ENCODE measurements at places on chromosomes 5 and 9. TPM values are rescaled to one million over a fixed set of nuclear protein-coding genes. Genes with fewer than 3 reads are reported as not detected.
A peak's percentile ranks its signal among the peaks of the same experiment; 100 is the strongest.

- no peak for DNase-seq
Measured at GRCh38 chr5:67283275-67283987, 86.8 kb upstream of the CD180 start.

TERT gene
- not detected for total RNA-seq

GRCh38 chr5:169946743-169947295 is 33.5 kb downstream of the INSYN2B start:
- no peak for DNase-seq

DNA sequence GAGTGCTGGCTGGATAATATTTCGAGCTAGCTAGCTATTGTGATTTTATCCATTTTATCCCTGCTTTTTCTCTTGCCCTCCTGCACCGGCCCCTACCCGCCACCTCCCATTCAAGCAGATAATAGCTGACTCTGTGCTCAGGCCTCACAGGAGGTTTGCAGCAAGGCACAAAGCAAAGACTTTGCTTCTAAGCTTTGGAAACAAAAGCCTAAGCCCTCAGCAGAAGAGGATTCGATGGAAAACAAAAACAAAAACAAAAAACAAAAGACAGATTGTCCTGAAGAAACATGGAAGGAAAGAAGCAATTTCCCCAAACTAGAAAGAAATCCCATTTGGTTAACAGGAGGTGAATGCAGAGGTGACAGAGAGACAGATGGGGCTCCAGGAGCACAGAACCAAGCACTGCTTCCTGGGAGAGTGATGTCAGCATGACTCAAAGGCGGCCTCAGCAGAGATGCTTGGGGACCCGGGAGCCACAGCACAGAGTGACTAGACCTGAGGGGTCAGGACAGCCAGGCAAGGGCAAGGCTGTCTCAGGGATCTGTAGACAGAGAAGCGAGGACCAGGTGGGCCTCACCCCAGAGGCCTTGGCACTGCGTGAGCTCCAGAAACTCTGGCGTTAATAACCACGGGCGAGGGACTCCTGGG is 28.4 kb downstream of the MTX3 start:
- DNase-seq = no peak

GRCh38 chr9:73023025-73023541 is 70.2 kb upstream of the ALDH1A1 start:
- DNase-seq = peak; percentile 82

- DNase-seq = no peak
Measured at GRCh38 chr5:154901276-154901675, 36.7 kb downstream of the GEMIN5 start.

ENHO gene
- not detected for total RNA-seq
